ENCODE measurements at places on chromosomes 3 and 15.

- no peak for DNase-seq
These were observed 282.5 kb upstream of the TLE3 start for GRCh38 chr15:70379938-70380883.

GRCh38 chr3:124653797-124654469 lies 76.3 kb upstream of the UMPS start:
- no peak for DNase-seq

- DNase-seq: no peak
These were observed 132.6 kb upstream of the NR2E3 start for GRCh38 chr15:71677766-71678165.

DNA sequence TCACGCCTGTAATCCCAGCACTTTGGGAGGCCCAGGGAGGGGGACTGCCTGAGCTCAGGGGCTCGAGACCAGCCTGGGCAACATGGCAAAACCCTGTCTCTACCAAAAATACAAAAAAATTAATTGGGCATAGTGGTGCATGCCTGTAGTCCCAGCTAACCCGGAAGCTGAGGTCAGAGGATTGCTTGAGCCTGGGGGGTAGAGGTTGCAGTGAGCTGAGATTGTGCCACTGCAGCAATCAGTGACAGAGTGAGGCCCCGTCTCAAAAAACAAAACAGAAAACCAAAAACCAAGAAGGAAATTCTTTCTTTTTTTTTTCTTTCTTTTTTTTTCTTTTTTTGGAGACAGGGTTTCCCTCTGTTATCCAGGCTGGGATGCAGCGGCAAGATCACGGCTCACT lies 3.5 kb downstream of the SPATA12 start:
- DNase-seq: no peak

- DNase-seq: no peak
These were observed 317.5 kb upstream of the CNTN6 start for GRCh38 chr3:775178-775880.

Data from anterior cingulate cortex (tissue), 58 donors.